ENCODE measurements at places on chromosomes 11 and 22.

DNA sequence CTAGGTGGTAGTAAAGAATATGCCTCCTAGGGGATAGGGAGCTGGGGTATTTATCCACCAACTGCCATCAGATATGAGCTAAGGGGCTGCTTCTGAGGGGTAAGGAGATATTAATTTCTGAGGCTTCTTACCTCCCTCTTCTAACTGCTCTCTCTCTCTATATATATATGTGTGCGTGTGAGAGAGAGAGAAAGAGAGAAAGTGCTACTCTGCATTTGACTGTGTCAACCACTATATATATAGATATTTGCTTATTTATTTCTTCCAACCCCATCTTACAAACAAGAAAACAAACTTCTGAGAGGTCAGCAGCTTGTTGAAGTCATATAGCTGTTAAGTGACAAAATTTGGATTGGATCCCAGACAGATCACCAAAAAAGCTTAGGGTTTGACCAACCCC, 5.9 kb upstream of the HEPACAM start:
- no peak for DNase-seq

- peak; percentile 96 for DNase-seq
Observed at GRCh38 chr22:46071451-46072109, 78.7 kb upstream of the PPARA start.

DNA sequence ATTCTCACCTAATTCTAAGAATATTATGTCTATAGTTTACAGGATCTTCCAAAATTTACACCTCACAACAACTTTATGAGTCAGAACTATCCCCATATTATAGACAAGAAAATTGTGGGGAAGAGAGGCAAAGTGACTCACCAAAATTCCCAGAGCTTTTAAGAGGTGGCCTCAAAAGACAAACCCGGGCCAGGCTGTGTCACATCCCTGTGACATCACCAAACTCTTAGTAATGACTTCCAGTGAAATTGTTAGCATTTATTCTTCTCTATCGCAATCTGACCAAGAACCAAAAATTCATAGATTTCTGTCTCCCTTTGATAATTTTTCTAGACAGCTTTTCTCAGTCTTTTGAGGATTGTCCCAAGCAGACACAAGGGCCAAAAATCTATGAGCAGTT, 134.3 kb downstream of the SNX19 start:
- DNase-seq: peak; percentile 87

- no peak for DNase-seq
Observed at GRCh38 chr11:36374726-36375125, 78.6 kb downstream of the PRR5L start.

DNA sequence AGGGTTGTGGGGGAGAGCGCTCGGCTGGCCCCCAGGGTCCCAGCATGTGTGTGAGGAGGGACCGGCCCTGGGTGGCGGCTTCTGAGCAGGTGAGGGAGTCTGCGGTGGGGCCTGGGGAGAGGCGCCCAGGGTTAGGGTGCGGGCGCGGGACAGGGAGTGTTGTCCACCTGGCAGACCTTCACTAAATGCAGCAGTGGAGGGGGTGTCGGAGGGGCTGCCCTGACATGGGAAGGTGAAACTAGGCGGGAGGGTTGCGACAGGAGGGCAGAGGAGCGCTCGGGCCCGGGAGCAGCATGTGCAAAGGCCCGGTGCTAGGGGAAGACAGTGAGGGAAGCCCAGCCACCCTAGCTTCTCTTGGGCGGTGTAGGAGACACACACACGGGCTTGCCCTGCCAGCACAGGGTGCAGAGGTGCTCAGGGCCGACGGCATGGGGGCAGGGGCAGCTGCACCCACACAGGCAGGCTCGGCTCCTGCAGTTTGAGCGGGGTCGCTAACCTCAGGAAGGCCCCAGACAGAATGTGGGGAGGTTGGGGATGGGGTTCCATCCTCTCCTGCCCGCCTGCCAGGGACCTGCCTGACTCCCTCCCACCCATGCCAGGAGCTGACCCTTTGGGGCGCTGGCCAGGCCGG, 22.2 kb downstream of the OTUB1 start:
- no peak for DNase-seq

- DNase-seq: no peak
Observed at GRCh38 chr11:94549146-94549545, 5.4 kb downstream of the FUT4 start.

- no peak for DNase-seq
Observed at GRCh38 chr11:130672911-130673310, 224.5 kb downstream of the ADAMTS15 start.

GRCh38 chr22:31346733-31347250, 646 bp upstream of the PATZ1 start:
- peak; percentile 41 for DNase-seq

GRCh38 chr11:131584785-131585592, 214.6 kb downstream of the NTM start:
- no peak for DNase-seq

DNA sequence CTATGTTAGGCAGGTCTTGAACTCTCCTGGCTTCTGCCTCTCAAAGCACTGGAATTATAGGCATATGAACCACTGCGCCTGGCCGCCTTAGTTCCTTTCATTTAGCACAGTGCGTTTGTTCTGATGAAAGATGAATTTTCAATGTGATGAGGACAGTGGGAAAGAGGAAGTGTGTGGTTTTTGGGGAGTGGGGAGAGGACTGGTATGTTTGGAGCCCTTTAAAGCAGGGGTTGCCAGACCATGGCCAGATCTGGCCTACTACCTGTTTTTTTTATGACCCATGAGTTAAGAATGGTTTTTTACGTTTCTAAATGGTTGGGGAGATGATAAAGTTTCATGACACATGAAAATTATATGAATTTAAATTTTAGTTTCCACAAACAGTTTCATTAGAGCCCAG, 12.5 kb downstream of the ATXN10 start:
- no peak for DNase-seq

DNA sequence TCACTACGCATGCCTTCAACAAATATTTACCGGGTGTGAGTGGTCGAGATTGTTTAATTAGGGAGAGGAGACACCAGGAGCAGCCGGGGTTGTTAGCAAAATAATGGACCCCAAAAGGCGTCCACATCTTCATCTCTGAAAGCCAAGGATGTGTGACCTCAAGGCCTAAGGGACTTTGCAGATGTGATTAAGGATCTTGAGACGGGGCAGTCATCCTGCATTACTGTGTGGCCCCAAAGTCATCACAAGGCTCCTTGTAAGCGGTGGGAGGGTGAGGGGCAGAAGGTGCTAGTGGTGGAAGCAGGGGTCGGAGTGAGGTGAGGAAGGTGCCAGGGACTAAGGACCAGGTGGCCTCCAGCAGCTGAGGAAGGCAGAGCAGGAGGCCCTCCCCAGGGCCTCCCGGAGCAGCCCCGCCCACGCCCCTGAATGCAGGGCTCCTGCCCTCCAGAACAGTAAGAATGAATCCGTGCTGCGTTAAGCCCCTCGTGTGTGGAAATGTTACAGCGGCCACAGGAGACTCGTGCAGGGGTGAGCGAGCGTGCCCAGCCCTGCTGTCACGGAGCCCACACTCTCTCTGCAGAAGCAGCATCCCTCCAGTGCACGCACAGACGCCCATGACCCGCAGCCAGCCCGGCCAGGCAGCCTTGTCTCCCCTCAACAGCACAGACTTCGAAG, 83.5 kb downstream of the CELSR1 start:
- no peak for DNase-seq

DNA sequence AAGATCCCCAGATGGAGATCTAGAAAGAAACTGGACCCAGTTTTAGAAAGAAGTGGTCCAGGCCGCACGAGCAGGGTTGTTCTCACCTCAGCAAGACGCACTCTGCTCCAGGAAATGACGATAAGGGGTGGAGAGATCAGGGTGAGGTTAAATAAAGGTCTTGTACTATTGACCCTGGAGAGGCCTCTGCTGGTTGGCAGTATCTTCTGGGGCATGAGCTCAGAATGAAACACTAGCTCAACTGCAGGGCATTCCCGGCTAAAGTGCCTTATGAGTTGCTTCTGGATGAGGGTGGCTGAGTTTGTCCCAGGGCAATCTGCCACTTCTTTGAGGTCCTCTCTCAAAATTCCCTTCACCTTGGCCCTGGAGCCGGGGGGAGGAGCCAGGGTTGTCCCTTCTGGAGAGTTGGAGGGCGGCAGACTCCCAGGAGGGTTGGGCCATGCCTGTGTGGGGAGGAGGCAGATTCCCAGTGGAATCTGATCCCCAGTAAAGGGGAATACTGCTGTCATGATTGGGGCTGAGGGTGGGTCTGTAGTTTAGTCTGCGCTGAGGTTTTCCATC, 10.9 kb downstream of the USP2 start:
- DNase-seq: no peak

- DNase-seq: peak; percentile 73
Observed at GRCh38 chr11:46006418-46007070, 84.1 kb downstream of the LARGE2 start.

DNA sequence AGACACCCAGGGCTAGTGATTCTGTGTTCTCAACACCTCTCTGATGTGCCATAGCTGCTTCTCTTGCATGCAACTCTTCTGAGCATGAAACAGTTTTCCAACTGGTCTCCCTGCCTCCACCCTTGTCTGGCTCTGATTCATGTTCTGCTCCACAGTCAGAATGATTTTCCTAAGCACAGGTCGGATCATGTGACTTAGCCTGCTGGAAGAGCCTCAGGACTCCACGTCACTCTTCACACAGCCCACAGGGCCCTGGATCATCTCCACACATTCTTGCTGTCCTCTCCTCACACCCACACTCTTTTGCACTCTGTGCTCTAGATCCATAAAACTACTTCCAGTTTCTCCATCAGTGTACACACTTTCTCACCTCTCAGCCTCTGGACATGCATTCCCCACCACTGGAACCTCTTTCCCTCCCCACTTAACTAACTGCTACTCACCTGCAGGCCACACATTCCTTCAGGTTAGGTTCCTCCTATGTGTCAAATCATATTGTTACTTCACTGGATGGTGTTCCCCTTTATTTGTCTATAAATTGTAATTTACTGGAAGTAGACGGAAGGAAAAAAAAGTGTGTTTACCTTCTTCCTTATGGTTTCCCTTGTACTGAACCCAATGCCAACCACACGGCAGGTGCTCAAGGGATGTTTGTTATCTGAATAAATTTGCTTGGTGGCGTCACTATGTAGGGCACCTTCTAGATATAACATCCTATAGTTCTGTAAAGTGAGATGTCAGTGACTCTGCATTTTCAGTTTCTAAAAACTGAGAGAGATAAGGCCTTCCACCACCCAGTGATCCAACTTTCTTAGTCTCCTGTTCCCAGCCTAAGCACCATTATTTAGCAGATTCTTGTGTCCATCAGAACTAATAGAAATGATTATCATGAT, 133.7 kb downstream of the ETS1 start:
- DNase-seq: peak; percentile 93

GRCh38 chr22:42993651-42994275, 21.2 kb downstream of the PACSIN2 start:
- peak; percentile 85 for DNase-seq

- DNase-seq: no peak
Observed at GRCh38 chr22:17083811-17084441, 874 bp upstream of the IL17RA start.

DNA sequence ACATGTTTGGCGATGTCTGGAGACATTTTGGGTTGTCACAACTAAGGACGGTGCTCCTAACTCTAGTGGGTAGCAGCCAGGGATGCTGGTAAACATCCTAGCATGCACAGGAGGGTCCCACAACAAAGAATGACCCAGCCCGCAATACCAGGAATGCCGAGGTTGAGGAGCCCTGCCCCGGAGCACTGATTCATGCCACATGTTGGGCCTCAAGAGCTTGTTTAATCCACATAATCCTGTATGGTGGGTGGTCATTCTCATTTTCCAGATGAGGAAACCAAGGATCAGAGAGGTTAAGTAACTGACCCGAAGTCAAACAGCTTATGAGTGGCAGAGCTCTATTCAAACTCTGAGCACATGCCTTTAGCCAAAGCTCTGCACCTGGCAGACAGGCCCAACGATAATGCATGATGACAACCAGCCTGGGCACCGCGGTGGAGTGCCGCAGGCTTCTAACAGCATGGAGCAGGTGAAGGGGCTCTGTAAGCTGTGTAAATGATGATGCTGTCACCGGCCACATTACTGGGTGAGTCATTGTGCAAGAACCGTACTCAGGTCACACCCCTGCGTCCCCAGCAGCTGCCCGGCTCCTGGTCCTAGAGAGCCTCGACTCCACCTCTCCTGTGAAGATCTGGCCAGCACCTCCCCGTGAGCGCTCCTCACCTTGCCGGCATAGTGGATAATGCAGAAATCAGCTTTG, 58.6 kb downstream of the APOL1 start:
- no peak for DNase-seq

DNA sequence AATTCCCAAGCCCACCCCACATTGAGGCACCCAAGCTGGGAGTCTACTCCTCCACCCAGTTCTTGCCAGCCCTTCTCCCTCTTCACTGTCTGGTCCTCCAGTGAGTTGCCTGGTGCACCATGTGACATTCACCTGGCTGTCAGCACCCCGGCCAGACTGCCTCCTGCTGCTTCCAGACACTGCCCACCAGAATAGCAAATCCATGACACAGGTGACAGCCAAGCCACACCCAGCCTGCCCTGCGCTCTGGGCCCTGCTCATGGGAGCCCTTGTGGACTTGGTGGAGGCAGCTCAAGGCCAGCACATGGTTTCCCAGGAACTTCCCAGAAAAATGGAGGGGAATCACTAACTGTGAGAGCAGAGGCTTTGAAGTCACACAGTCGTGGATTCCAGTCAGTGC, 96.3 kb upstream of the CSNK2A3 start:
- no peak for DNase-seq

- DNase-seq: peak; percentile 77
Observed at GRCh38 chr11:304915-305843, 2.4 kb upstream of the IFITM2 start.

DNA sequence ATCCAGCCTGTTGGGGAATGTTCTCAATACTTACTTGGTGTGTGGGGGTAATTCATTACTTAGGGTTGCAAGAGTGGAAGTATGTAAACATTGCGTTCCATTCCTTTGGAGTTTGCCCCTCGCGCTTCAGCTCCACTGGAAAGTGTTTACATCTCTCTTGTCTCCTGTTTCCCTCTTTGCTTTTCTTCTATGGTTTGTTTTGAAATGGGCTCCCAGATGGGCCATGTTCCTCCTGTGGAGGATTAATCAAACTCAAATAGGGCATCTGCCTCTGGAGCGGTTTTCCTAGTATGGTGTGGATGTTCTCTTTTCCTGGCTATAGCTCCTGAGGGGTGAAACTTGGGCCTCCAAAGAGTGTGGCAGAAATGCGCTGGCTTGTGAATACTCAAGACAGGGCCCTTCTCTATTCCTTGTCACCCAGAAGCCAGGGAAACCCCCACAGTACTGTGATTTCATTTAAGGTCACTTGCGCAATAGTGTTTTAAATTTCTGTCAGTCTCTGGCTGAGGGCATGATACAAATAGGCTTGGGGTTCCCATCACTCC, 51.9 kb downstream of the CD44 start:
- DNase-seq: no peak

DNA sequence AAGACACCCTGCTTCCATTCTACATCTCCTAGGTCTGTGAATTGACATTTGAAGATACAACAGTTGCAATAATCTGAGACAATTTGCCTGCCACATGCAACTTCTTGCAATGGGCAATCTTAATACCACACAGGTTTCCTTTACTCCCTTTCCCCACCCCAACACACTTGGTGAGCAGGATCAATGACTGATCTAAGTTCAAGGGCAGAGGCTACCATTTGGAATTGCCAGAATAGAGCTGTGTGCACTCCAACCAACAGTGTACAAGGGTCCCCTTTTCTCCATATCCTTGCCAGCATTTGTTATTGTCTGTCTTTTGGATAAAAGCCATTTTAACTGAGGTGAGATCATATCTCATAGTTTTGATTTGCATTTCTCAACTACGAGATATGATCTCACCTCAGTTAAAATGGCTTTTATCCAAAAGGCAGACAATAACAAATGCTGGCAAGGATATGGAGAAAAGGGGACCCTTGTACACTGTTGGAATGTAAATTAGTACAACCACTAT, 2.9 kb upstream of the NNMT start:
- DNase-seq: peak; percentile 39

GRCh38 chr22:32583074-32583682, 108.6 kb downstream of the FBXO7 start:
- no peak for DNase-seq
